ENCODE measurements at places on chromosomes 3 and 15. TPM values are rescaled to one million over a fixed set of nuclear protein-coding genes. Genes with fewer than 3 reads are reported as not detected.

GRCh38 chr3:31431321-31431720, 101.4 kb upstream of the STT3B start:
- no peaks in the 10 kb centered on the region for H3K36me3 ChIP-seq
- H3K27ac ChIP-seq, result no peak overlapping the region
- H3K4me1 ChIP-seq, result no peaks in the 10 kb centered on the region
- no peak for DNase-seq
- H3K4me3 ChIP-seq, result no peak overlapping the region
- H3K27me3 ChIP-seq, result no peaks in the 10 kb centered on the region

- no peaks in the 10 kb centered on the region for H3K27me3 ChIP-seq
- no peaks in the 10 kb centered on the region for H3K4me1 ChIP-seq
- H3K4me3 ChIP-seq, result no peak overlapping the region
- DNase-seq, result no peak
Observed at GRCh38 chr3:52361898-52362297, 45.8 kb downstream of the DNAH1 start.

DNA sequence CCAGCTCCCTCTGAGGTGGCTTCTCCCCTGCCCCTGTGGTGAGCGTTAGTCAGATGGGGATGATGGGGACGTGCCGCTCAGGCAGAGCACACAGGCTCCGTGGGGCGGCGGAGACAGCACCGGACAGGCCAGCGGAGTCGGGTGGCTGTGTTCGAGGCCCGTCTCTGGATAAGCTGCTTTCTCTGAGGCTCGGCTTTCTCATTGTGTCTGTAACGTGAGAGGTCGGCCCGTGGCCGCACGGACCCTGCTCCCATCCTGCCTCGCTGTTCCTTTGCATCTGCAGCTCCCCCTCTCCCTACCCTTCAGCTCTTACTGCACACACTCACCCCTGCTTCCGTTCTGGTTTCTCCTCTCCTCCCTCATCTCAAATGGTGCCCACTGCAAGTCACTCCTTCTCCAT, 62.5 kb downstream of the FAM43A start:
- no peak overlapping the region for H3K4me3 ChIP-seq
- H3K27ac ChIP-seq, result no peak overlapping the region
- H3K36me3 ChIP-seq, result no peaks in the 10 kb centered on the region
- no peaks in the 10 kb centered on the region for H3K27me3 ChIP-seq

- no peak overlapping the region for H3K27ac ChIP-seq
- peaks cover 3% of the 10 kb centered on the region for H3K4me1 ChIP-seq
- no peaks in the 10 kb centered on the region for H3K36me3 ChIP-seq
- no peak overlapping the region for H3K4me3 ChIP-seq
- no peak for DNase-seq
Observed at GRCh38 chr15:96335411-96336024, 5.0 kb downstream of the NR2F2 start.

ZNF660 gene
- 1.7 TPM for total RNA-seq

SLC2A2 gene
- not detected for total RNA-seq
